Activated T-helper 1 cell treated with anti-CD3 and anti-CD28 coated beads, Interleukin-12 subunit alpha, Interleukin-12 subunit beta, Interleukin-2, Interleukin-4 antibody, amounts not matched to agents 30 ng/mL and 10 ng/mL and 1 ng/mL, durations not matched to agents 14 hours and 24 hours and 36 hours (primary cell): ENCODE measurements at places on chromosomes 7 and 10. TPM values are rescaled to one million over a fixed set of nuclear protein-coding genes. Genes with fewer than 3 reads are reported as not detected.
A peak's percentile ranks its signal among the peaks of the same experiment; 100 is the strongest.

DNA sequence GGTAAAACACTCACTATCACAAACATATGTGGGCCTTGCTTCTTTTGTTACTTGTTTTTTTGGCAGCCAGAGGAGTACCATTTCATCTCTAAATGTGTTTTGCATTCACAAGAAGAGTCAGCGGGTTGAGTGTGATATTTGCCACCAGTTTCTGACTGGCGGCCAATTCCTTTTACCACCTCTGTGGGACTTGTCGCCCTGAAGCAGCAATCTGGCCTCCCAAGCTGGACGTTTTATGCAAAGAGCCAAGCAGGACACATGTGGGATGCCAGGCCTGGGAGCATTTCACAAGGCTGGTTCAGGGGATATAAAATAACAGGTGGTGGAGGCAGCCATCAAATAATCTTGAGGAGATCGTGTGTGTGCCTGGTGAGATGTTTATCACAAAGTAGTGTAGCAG lies 61.8 kb upstream of the TRIL start:
- H3K4me1 ChIP-seq: no peaks in the 10 kb centered on the region
- H3K36me3 ChIP-seq: peaks cover 2% of the 10 kb centered on the region
- DNase-seq: no peak

GRCh38 chr10:129934196-129934925 lies 29.7 kb downstream of the EBF3 start:
- DNase-seq: no peak
- no peak overlapping the region for H3K27ac ChIP-seq
- no peak overlapping the region for H3K4me3 ChIP-seq

DNA sequence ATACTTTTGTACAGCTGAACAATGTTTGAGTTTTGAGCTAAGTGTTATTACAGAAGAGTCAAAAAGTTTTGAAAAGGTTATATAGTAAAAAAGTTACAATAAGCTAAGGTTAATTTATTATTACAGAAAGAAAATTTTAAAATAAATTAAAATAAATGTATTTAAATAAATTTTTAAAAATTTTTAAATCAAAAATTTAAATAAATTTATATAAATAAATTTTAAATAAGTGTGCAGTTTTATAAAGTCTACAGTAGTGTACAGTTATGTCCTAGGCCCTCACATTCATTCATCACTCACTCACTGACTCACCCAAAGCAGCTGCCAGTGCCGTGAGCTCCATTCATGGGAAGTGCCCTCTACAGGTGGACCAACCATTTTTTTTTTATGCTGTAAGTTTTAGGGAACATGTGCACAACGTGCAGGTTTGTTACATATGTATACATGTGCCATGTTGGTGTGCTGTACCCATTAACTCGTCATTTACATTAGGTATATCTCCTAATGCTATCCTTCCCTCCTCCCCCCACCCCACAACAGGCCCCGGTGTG lies 462.9 kb upstream of the ZMIZ1 start:
- H3K27ac ChIP-seq: no peak overlapping the region
- peaks cover 13% of the 10 kb centered on the region for H3K27me3 ChIP-seq
- DNase-seq: no peak
- no peaks in the 10 kb centered on the region for H3K4me1 ChIP-seq

DNA sequence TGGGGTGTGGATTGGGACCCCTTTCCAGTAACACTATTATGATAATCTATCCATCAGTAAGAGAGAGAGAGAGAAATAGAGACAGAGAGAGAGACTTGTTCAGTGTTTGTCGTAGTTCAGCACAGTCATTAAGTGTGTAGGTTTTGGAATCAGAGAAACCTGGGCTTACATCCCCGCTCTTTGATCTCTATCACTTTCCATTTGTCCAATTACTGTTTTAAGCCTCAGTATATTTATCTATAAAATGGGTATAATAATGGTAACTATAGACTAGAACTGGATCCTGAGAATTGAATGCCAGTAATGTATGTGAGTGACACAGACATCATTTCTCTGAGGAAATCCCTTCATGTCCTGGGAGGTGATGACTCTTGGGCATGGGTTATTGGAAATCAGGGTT lies 460.5 kb downstream of the PLXNA4 start:
- no peak for DNase-seq
- H3K36me3 ChIP-seq: no peaks in the 10 kb centered on the region
- no peak overlapping the region for H3K27ac ChIP-seq
- H3K27me3 ChIP-seq: peaks cover 3% of the 10 kb centered on the region

GRCh38 chr7:33729726-33730125 lies 175.6 kb upstream of the BMPER start:
- H3K4me1 ChIP-seq: no peaks in the 10 kb centered on the region
- no peak overlapping the region for H3K4me3 ChIP-seq
- H3K36me3 ChIP-seq: no peaks in the 10 kb centered on the region
- DNase-seq: no peak
- no peaks in the 10 kb centered on the region for H3K27me3 ChIP-seq
- no peak overlapping the region for H3K27ac ChIP-seq

DNA sequence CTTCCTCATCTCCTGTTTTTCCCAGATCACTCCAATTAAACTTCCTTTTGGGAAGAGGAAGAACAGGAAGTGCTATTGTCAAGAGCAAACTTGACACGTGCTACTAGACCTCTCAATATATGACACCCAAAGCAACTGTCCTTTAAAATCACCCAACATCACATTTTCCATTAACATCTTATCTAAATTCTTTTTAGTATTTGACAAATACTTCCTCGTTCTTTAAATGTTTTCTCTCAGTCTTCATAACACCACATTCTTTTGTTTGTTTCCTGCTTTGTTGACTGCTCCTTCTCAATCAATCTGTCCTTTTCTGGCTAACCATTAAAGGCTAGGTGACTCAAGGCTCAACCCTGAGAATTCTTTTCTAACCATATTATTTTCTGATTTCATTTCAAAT lies 7.1 kb upstream of the TFPI2 start:
- no peaks in the 10 kb centered on the region for H3K36me3 ChIP-seq
- no peak overlapping the region for H3K27ac ChIP-seq

GRCh38 chr10:88071879-88072278 lies 208.5 kb downstream of the PTEN start:
- H3K27me3 ChIP-seq: peaks cover 26% of the 10 kb centered on the region
- no peak overlapping the region for H3K27ac ChIP-seq
- no peak for DNase-seq
- H3K4me3 ChIP-seq: no peak overlapping the region

DNA sequence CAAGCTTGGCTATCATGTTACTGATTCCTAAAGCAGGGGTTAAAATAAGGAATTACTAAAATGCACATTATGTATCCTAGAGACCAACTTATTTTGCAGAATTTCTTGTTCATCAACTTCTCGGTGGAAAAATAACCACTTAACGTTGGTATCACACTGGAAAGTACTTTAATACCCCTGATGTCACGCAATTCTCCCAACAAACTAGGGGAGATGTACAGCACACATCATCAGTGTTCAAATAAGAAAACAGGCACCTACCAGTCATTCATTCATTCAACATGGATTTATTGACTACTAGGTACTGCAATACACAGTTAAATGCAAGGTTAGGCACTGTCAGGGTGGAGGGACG lies 648 bp downstream of the HUS1 start:
- peaks cover 35% of the 10 kb centered on the region for H3K36me3 ChIP-seq
- H3K27ac ChIP-seq: peak overlapping the region; percentile 96
- H3K27me3 ChIP-seq: peaks cover 5% of the 10 kb centered on the region
- H3K4me1 ChIP-seq: peaks cover 29% of the 10 kb centered on the region

- DNase-seq: no peak
- H3K27ac ChIP-seq: no peak overlapping the region
Observed at GRCh38 chr7:124552217-124552616, 213.4 kb downstream of the GPR37 start.

- no peak overlapping the region for H3K27ac ChIP-seq
- DNase-seq: no peak
- no peaks in the 10 kb centered on the region for H3K27me3 ChIP-seq
Observed at GRCh38 chr10:77325233-77325537, 312.4 kb downstream of the KCNMA1 start.

- DNase-seq: no peak
- no peak overlapping the region for H3K4me3 ChIP-seq
Observed at GRCh38 chr7:77858278-77858677, 59.7 kb downstream of the PHTF2 start.

DNA sequence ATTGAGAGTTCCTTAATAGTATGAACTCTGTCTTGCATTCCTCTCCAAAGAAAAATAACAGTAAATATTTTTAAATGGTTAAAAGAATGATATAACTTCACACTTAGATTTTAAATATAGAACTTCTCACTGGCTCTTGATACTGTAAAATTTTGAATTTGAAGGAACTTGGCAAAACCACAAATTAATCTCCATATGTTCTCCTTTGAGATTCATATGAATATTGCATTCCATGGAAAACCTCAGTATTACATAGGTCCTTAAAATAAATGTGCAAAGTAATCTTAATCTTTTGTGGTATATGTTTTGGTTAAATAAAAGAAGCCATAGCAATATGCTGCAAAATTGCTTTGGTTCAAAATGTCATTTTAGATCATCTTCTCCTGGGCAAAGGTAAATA lies 1137.6 kb upstream of the LRRTM3 start:
- H3K27ac ChIP-seq: no peak overlapping the region
- no peaks in the 10 kb centered on the region for H3K4me1 ChIP-seq
- H3K36me3 ChIP-seq: no peaks in the 10 kb centered on the region

GRCh38 chr10:74558403-74558802 lies 268.0 kb upstream of the KAT6B start:
- H3K27me3 ChIP-seq: no peaks in the 10 kb centered on the region
- H3K27ac ChIP-seq: no peak overlapping the region
- no peak for DNase-seq
- H3K36me3 ChIP-seq: peaks cover 8% of the 10 kb centered on the region
- H3K4me1 ChIP-seq: peaks cover 5% of the 10 kb centered on the region

DNA sequence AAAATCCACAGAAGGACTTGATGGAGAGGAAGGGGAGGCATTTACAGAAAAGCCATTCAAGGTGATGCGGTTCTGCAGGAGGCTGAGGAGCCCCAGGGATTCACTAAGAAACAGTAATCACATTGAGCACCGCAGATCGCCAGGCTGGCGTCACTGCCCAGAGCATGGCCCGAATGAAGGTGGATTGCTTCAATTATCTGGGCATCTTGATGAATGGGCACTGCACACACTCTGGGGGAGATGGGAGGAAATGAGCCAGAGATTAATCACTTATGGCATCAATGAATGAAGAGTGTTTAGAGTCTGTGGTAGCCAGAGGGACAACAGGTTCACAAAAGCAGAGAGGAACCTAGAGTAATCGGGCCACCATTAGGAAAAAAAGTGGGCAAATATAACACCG lies 292.1 kb downstream of the ZEB1 start:
- no peaks in the 10 kb centered on the region for H3K36me3 ChIP-seq
- H3K4me3 ChIP-seq: no peak overlapping the region

GRCh38 chr10:73648975-73649829 lies 6.6 kb downstream of the SYNPO2L start:
- peaks cover 12% of the 10 kb centered on the region for H3K27me3 ChIP-seq
- no peak overlapping the region for H3K4me3 ChIP-seq
- no peaks in the 10 kb centered on the region for H3K36me3 ChIP-seq
- no peak for DNase-seq
- peaks cover 14% of the 10 kb centered on the region for H3K4me1 ChIP-seq
- H3K27ac ChIP-seq: no peak overlapping the region

DNA sequence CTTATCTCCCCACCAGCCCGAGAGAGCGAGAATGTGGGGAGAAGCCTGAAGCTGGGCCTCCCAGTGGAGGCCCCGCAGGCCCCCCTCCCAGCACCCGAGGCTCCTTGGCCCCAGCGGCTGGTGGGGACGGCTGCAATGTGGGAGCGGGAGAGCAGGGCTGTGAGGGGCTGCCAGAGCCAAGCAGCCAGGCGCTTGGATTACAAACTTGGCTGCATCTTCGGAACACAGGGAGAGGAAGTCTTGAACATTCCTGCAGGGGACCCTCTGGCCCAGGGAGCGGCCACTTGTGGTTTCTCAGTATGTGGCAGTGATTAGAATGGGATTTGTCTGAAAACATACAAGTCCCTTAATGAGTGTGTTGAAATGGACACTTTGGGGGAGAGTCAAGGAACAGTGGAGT lies 23.2 kb downstream of the ELN start:
- DNase-seq: no peak
- no peaks in the 10 kb centered on the region for H3K36me3 ChIP-seq
- H3K4me1 ChIP-seq: no peaks in the 10 kb centered on the region
- H3K27me3 ChIP-seq: no peaks in the 10 kb centered on the region
- H3K27ac ChIP-seq: no peak overlapping the region

GRCh38 chr7:33753881-33754525 lies 151.3 kb upstream of the BMPER start:
- no peak overlapping the region for H3K4me3 ChIP-seq
- no peaks in the 10 kb centered on the region for H3K4me1 ChIP-seq
- no peak for DNase-seq
- no peaks in the 10 kb centered on the region for H3K36me3 ChIP-seq

DNA sequence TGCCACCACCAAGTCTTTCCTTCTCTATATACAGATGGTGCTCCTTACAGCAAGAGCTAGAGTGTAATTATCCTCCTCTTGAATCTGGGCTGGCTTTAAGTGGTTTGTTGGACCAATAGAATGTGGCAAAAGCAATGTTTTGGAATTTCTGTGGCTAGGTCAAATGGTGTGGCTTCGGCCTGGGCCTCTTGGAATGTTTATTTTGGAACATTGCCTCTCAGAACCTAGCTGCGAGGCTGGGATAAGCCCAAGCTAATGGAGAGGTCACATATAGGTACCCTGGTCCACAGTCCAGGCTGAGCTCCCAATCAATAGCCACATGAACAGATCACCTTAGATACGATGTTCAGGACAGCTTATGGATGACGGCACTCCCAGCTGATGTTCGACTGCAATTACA lies 556.7 kb downstream of the TYW1 start:
- no peak overlapping the region for H3K27ac ChIP-seq
- no peak for DNase-seq
- no peaks in the 10 kb centered on the region for H3K27me3 ChIP-seq
- H3K36me3 ChIP-seq: no peaks in the 10 kb centered on the region

DNA sequence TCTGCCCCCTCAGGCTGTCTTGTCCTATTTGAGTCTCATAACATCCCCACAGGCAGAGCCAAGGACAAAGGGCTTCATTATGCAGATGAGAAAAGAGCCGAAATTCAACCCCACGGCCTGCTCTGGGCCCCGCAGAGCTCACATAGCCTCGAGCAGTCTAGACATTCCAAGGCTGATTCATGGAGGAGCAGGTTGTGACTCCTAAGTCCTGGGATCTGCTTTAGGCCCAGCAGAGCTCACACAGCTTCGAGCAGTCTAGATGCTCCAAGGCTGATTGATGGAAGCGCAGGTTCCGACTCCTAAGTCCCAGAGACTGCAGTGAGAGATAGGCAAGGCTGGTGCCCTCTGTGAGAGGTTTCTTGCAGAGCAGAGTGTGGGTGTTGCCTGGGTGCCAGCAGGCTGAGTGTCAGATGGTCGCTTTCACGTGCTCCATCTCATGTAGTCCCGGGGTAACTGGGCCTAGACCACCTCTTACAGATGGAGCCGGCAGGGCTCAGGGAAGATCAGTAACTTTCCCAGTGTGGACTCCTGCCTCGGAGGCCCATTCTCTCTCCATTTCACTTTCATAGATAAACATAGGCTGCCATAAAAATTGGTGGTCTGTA lies 436.1 kb upstream of the FOXK1 start:
- H3K4me1 ChIP-seq: no peaks in the 10 kb centered on the region
- no peaks in the 10 kb centered on the region for H3K27me3 ChIP-seq
- H3K27ac ChIP-seq: no peak overlapping the region
- no peak for DNase-seq
- no peaks in the 10 kb centered on the region for H3K36me3 ChIP-seq

Gene SLC16A9
- 4.2 and 5.4 TPM in 2 replicates for total RNA-seq

Gene RNF32
- total RNA-seq: 2.1 and 2.2 TPM in 2 replicates

Gene GAD2
- not detected in 2 replicates for total RNA-seq

Gene MBL2
- total RNA-seq: not detected in 2 replicates

Gene LRRN3
- total RNA-seq: 57.3 and 61.5 TPM in 2 replicates

Gene ENKUR
- total RNA-seq: not detected in 2 replicates

Gene SAMD9L
- total RNA-seq: 17.2 and 22.4 TPM in 2 replicates

Gene CPVL
- total RNA-seq: not detected in 2 replicates

Gene TMEM196
- total RNA-seq: not detected in 2 replicates

Gene AKR1E2
- 6.2 and 6.6 TPM in 2 replicates for total RNA-seq

Gene AZGP1
- total RNA-seq: not detected in 2 replicates

Gene VAX1
- not detected in 2 replicates for total RNA-seq
